MCF 10A (cell line): ENCODE measurements at places on chromosomes 6 and 20. TPM values are rescaled to one million over a fixed set of nuclear protein-coding genes. Genes with fewer than 3 reads are reported as not detected.

GRCh38 chr6:168274037-168274952 is 45.3 kb downstream of the DACT2 start:
- no peak for DNase-seq
- no peaks in the 10 kb centered on the region for H3K36me3 ChIP-seq
- H3K4me1 ChIP-seq: no peaks in the 10 kb centered on the region
- no peak overlapping the region for H3K27ac ChIP-seq
- no peak overlapping the region for H3K4me3 ChIP-seq
- H3K27me3 ChIP-seq: peaks cover 59% of the 10 kb centered on the region

DNA sequence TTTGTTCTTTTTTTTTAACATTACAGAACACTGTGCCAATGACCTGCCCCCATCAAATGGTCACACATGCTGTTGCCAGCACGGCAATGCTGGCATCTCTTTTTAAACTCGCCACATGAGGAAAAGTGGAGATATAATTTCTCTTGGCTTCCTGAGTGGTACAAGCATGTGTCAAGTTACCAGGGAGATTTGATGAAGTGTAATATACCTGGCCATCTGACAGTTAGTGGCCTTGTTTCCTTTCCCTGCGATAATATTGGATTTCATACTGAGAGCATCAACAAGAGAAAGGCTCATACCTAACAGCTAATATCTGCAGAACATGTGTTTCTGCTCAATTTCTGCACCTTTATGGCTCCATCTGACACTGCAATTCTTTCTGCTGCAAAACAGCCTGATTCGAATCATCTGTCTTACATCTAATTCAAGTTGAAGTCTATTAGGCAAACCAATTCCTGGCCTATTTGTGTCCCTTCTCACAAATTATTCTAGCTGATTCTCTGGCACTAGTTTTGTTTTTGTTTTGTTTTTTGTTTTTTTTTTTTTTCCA is 519.5 kb downstream of the PREX1 start:
- no peak overlapping the region for H3K4me3 ChIP-seq
- peaks cover 49% of the 10 kb centered on the region for H3K27me3 ChIP-seq
- H3K4me1 ChIP-seq: peaks cover 9% of the 10 kb centered on the region
- H3K36me3 ChIP-seq: no peaks in the 10 kb centered on the region

- DNase-seq: peak; percentile 73
- peaks cover 5% of the 10 kb centered on the region for H3K4me1 ChIP-seq
- no peaks in the 10 kb centered on the region for H3K27me3 ChIP-seq
- H3K4me3 ChIP-seq: peak overlapping the region; percentile 79
These were observed 38.9 kb downstream of the OR2B2 start for GRCh38 chr6:27873021-27873940.

Gene RAET1G
- total RNA-seq: 8.3 and 9.9 TPM in 2 replicates

GRCh38 chr6:155378724-155379123 is 64.4 kb upstream of the TFB1M start:
- no peak for DNase-seq
- H3K27ac ChIP-seq: no peak overlapping the region
- peaks cover 4% of the 10 kb centered on the region for H3K4me1 ChIP-seq
- no peaks in the 10 kb centered on the region for H3K27me3 ChIP-seq

DNA sequence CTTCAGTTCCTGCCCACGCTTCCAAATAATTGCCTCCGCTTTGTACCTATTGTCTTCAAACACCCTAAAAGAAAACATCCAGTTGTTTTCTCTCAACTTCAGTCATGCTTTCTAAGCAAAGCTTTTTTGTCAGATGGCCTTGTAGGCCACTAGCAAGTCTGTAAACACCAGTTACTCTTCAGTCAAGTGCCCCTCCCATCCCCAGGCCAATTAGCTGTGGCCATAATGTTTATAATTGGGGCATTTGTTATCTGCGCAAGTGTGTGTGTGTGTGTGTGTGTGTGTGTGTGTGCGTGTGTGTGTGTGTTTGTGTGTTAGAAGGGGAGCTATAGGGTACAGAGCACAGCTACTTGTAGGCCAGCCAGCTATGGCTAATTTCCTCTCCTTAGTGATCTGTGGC is 272.4 kb upstream of the MARCKS start:
- H3K4me1 ChIP-seq: peaks cover 6% of the 10 kb centered on the region
- no peaks in the 10 kb centered on the region for H3K27me3 ChIP-seq
- H3K36me3 ChIP-seq: no peaks in the 10 kb centered on the region

DNA sequence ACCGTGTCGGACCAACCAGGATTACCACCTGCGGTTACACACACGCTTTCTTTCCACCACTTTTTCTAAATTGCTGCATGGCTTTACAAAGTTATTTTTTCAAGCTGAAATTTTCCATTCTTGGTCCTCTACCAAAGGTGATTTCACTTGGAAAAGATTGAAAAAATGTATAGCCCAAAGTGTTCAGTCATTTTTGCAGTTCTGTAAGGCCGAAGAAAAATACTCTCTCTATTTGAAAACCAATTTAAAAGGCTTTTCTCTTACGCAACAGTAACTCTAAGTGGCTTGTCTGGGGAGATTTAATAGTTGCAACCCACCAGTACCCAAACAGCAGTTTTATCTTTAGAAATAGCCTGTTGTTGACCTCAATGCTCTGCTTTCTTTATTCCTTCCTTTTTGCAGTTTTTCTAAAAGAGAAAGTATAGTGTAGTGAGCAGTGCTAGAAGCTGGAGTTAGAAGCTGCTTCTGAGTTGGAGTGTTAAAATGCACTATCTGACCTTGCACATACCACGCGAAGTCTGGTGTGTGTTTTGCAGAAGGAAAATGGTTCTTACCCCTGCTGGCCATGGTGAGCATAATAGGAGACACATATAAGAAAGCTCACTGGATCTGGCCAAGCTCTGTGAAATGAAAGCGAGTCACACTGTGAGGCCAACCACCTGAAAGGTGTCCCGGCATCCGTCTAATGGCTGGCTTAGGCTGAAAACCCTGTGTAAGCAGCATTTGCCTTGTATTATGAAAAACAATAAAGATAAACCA is 271.6 kb upstream of the PRND start:
- peak overlapping the region; percentile 9 for H3K27ac ChIP-seq
- peaks cover 24% of the 10 kb centered on the region for H3K4me1 ChIP-seq
- H3K4me3 ChIP-seq: no peak overlapping the region
- H3K27me3 ChIP-seq: no peaks in the 10 kb centered on the region

GRCh38 chr6:133548423-133549159 is 307.4 kb downstream of the EYA4 start:
- H3K4me3 ChIP-seq: no peak overlapping the region
- H3K27me3 ChIP-seq: no peaks in the 10 kb centered on the region
- H3K27ac ChIP-seq: no peak overlapping the region
- DNase-seq: no peak
- H3K36me3 ChIP-seq: no peaks in the 10 kb centered on the region

Gene RSPH4A
- not detected in 2 replicates for total RNA-seq
